ENCODE measurements at places on chromosomes 12 and 14.

GRCh38 chr12:25682421-25682820, 129.3 kb upstream of the LMNTD1 start:
- no peak for DNase-seq

DNA sequence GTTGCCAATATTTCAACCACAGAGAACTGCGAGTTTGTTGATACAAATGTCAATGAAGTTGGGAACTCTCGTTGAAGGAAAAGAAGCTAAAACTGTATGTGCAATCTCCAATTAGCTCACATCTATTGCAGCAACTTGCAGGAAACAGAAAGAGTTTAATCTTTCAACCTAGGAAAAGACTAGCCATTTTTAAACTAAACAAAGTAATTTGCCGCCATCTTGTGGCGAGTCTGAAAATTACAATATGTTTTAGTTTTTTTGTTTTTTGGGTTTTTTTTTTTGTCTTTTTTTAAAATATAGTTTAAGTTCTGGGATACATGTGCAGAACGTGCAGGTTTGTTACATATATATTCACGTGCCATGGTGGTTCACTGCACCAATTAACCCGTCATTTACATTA, 131.2 kb upstream of the FOXG1 start:
- DNase-seq = peak; percentile 11

DNA sequence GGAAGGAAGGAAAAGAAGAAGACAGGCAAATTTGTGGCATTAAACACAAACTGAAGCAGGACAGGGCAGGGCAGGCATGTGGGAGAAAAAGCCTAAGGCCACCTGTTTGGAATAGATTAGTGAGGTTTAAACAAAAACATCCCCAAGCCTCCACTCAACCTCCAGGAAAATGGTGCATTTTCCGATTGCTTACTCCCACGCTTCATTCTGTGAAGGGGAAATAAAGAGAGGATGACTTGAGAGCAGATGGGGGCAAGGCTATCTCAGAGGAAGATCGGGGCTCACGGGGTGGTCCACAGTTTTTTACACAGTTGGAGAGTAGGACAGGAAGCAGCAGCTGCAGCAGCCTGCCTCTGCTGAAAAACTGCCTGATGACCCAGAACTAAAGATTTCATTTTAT, 250.9 kb downstream of the DUSP6 start:
- no peak for DNase-seq

- no peak for DNase-seq
Observed at GRCh38 chr14:43901911-43902673, 605.0 kb downstream of the FSCB start.

DNA sequence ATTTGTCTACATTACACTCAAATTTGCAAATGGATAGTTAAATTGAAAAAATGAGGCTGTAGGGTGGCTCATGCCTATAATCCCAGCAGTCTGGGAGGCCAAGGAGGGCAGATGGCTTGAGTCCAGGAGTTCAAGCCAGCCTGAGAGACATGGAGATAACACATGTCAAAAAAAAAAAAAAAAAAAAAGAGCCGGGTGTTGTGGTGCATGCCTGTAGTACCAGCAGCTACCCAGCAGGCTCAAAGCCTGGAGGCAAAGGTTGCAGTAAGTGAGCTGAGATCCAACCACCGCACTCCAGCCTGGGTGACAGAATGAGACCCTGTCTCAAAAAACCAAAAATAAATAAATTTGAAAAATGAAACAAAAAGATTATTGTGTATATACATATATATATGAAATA, 119.9 kb upstream of the MGAT4C start:
- DNase-seq = peak; percentile 1

GRCh38 chr12:88951860-88952561, 371.7 kb upstream of the KITLG start:
- DNase-seq = no peak
